CD4-positive, alpha-beta memory T cell (primary cell): ENCODE measurements at places on chromosomes 5 and 9. TPM values are rescaled to one million over a fixed set of nuclear protein-coding genes. Genes with fewer than 3 reads are reported as not detected.

DNA sequence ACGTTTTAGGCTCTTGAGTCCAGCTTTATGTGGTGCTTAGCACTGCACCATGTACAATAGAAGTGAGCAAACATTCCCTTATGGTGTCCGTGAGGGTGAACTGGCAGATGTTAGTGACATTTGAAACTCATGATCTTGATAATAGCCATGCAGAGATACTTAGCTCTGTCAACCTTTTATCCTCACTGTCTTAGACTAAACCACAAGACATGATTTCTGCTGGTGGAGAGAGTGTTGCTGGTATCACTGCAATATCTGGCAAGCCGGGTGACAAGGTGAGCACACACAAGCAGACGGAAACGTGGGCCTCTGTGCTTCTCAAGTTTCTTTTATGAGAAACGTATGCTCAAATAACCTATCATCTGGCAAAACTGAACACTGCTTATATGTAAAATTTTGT is 68.4 kb downstream of the CAST start:
- H3K27ac ChIP-seq: no peak overlapping the region
- DNase-seq: no peak
- H3K4me1 ChIP-seq: no peaks in the 10 kb centered on the region
- no peak overlapping the region for H3K4me3 ChIP-seq
- no peaks in the 10 kb centered on the region for H3K27me3 ChIP-seq
- peaks cover 18% of the 10 kb centered on the region for H3K36me3 ChIP-seq

DNA sequence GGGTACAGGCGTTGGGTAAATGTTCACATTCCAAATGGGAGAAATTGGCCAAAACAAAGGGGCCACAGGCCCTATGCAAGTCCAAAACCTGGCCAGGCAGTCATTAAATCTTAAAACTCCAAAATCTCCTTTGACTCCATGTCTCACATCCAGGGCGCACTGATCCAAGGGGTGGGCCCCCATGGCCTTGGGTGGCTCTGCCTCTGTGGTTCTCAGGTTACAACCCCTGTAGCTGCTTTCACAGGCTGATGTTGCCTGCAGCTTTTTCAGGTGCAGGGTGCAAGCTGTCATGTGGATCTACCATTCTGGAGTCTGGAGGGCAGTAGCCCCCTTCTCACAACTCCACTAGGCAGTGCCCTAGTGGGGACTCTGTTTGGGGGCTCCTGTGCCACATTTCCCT is 44.8 kb downstream of the NLN start:
- no peaks in the 10 kb centered on the region for H3K36me3 ChIP-seq
- H3K27me3 ChIP-seq: no peaks in the 10 kb centered on the region
- H3K4me1 ChIP-seq: no peaks in the 10 kb centered on the region
- no peak for DNase-seq
- no peak overlapping the region for H3K4me3 ChIP-seq

The CAVIN4 gene
- not detected for polyA plus RNA-seq

DNA sequence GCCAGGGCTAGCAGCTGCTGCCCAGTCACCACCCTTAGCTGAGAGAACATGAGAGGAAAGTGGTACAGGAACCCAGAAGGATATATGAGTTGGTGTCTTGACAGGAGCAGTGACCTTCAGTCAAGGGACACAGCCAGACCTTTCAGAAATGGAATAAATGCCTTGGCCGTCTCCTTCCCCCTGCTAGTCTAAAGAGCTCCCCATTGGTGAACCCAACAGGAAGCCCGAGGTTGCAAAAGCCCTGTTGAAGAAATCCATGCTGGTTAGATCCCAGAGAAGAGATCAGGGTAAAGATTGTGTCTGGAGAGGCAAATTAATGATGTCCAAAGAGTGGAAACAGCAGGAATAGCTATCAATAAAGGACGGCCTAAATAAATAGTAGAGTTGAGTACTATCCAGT is 244.5 kb downstream of the NR3C1 start:
- no peaks in the 10 kb centered on the region for H3K27me3 ChIP-seq
- no peak overlapping the region for H3K27ac ChIP-seq
- H3K4me3 ChIP-seq: no peak overlapping the region
- DNase-seq: no peak
- no peaks in the 10 kb centered on the region for H3K36me3 ChIP-seq

The PCDHGA12 gene
- not detected for polyA plus RNA-seq

- H3K4me1 ChIP-seq: no peaks in the 10 kb centered on the region
- H3K36me3 ChIP-seq: peaks cover 80% of the 10 kb centered on the region
- no peaks in the 10 kb centered on the region for H3K27me3 ChIP-seq
- no peak overlapping the region for H3K4me3 ChIP-seq
These were observed 22.1 kb downstream of the HMGXB3 start for GRCh38 chr5:150022681-150023080.

The CCDC69 gene
- 83.0 TPM for polyA plus RNA-seq

DNA sequence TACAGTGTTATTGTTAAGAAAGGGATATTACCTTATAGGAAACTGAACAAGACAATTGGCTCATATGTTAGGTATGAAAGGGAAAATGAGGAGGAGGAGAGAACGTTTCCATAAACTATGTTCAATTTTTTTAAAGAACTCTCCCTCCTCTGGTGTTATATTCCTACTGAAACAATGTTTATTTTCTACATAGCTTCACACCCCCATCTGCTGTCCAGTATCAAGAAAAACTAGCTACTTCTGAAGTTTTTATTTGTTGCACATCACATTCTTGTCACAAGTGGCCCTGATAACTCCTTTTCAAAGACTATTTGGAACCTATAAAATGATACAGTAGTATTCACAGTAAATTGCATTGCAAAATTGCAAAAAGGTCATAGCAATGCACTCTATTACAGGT is 223.4 kb upstream of the FAM174A start:
- H3K27me3 ChIP-seq: no peaks in the 10 kb centered on the region
- no peaks in the 10 kb centered on the region for H3K4me1 ChIP-seq
- no peaks in the 10 kb centered on the region for H3K36me3 ChIP-seq
- no peak for DNase-seq
- no peak overlapping the region for H3K27ac ChIP-seq
- H3K4me3 ChIP-seq: no peak overlapping the region

The ZFP2 gene
- polyA plus RNA-seq: not detected
